Stimulated activated CD4-positive, alpha-beta T cell treated with anti-CD3 and anti-CD28 coated beads, Interleukin-15, amount 100 ng/mL, for 48 hours (primary cell): ENCODE measurements at places on chromosomes 1 and 21.

DNA sequence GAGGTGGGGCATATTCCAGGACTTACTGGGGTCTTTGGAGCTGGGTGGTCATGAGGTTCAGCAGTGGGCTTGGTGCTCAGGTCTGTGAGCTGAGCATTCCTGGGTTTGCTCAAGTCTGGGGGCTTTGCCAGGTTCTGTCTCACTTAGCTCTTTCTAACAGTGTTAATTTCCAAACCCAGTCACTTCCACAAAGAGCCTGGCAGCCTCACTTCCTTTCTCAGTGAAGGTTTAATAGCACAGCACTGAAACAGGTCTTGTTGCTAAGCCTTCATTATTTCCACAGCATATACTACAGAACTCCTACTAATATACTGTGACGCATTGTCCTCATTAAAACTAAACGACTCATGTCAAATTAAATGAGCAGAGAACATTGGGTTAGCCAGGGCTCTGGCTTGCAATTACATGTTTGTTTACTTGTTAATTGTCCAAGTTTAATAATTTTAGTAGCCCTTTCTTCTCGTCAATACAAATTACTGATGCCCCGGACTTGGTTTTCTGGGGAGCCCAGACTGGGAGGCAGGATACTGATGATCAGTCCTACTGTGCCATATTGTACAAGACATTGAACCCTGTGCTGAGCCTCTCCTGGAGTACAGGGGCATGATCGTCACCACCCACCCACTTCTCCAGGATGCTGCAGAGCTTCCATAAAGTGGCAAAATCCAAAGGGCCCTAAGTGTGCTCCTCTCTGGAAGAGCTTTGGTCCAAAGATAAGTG is 170.7 kb downstream of the IER5 start:
- DNase-seq = no peak

DNA sequence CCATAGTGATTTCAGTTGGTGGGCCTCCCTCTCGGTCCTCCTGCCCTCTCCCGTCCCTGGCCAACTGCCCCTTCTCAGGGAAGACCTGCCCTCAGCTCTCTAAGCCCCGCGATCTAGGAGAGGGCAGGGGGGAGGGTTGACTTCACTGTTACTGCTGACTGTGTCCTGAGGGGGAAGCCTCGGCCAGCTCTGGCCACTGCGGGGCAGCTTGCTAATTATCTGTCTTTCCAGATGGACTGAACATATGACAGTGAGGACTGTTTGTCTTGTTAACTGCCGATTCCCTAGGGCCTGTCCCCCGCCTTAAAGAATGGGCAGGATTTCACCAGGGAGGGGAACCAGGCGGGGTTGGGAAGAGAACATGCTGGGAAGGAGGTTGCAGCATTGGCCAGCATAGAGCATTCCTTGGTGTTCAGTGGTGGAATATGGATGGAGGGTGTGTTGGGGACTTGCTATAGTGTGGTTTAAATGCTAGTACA is 22.9 kb downstream of the NIPAL3 start:
- DNase-seq = no peak

DNA sequence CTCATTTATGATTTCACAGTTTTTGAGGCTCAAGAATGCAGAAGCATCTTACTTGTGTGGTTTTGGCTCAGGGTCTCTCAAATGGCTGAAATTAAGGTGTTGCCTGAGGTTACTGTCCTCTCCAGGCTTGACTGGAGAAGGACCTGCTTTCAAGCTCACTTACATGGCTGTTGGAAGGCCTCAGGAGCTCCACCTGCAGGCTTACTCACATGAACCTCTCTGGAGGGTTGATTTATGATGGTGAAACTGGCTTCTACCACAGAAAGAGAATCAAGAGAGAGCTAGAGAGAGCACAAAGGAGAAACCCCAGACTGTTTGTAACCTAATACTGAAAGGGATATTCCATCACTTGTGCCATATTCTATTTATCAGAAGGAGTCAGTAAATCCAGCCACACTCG is 6.2 kb upstream of the KCNK2 start:
- DNase-seq = no peak

DNA sequence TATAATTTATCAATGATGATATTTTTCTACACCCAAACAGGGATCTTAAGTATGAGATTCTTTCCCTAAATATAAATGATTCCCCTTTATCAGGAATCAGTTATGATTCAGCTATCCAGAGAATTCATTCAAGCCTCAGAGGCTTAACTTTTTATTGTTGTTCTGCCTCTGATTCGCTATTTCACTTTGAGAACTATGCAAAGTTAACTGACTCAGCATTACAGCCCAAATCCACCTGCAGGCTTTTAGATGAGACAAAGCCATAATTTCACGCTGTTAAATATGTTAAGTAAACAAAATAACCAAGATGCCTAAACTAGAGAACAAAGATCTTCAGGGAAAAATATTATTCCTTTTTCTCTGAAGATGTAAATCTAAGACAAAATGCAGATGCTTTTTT is 8.5 kb downstream of the SCYL3 start:
- DNase-seq = no peak

GRCh38 chr1:51814513-51814912 is 64.0 kb downstream of the NRDC start:
- no peak for DNase-seq

DNA sequence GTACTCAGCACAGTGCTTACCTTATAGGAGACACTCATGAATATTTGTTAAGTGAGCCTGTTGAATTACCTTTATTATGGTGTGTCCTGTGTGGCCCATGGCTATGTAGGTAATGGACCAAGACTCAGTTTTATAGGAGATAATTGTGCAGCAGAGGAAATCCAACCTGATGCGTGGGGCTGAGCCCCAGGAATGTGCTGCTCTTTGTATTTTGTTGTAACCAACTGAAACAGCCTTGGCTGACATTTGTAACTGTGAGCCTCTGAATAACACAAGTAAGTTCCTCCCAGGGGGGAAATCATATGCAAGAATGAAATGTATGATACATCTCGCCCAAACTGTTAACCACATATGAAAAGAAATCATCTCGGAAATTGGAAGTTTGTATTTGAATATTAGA is 364.2 kb upstream of the ZP4 start:
- no peak for DNase-seq

- DNase-seq = no peak
Measured at GRCh38 chr1:224357626-224358124, 996 bp downstream of the CNIH4 start.

DNA sequence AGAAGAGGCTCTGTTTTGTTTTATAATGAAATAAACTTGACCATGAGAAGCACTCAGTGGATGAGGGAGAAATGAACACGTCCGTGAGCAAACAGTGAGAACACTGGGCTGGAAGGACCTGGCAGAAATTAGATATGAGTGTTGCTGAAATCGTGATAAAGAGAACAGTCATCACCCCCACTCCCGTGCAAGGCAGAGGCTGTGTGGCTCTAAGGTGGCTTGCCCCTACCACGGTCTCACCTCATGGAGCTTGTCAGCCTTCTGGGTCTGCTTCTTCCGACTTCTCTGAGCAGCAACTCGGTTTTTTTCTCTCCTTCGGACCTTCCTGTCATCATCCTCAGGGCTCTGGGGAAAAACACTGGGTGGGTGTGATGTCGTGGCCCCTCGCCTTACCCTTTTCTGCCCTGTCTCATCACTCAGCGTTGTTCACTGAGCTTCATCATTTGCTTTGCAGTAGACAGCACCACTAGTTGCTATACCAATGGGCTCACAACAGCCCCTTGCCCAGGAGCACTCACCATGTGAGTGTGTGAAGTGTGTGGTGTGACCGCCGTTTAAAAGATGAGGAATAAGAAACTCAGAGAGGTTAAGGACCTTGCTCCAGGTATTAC is 2.8 kb downstream of the BATF3 start:
- DNase-seq = no peak

DNA sequence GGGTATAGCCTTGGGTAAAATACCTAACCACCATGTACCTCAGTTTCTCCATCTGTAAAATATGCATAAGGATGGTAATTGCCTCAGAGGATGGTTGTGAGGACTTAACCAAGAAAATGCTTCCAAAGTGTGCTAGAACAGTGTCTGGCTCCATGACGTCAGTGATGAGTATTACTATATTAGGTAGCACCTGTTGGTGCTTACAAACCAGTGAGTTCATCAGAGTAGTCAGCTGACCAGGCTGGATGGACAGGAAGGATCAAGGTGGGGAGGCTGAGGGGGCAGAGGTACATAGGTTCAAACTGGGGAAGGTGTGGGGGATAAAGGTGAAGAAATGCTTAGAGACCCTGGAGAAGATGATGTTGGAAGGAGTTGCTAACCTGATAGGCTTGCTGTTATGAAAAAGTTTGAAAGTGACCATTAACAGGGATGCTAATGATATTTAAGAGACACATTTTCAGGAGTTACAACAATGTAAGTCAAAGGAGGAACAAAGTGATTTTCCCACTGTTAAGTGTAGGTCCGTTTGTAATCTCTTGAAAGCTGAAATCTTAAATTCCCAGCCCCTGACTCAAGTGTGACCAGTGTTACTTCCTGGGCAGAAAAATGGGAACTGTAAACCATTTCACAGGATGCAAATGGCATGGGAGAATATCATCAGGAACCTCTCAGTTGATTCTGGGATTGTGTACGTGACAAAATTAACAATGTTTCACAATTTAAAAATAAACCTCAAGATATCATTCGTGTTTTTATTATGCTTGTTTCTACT is 4.4 kb downstream of the NTPCR start:
- no peak for DNase-seq

DNA sequence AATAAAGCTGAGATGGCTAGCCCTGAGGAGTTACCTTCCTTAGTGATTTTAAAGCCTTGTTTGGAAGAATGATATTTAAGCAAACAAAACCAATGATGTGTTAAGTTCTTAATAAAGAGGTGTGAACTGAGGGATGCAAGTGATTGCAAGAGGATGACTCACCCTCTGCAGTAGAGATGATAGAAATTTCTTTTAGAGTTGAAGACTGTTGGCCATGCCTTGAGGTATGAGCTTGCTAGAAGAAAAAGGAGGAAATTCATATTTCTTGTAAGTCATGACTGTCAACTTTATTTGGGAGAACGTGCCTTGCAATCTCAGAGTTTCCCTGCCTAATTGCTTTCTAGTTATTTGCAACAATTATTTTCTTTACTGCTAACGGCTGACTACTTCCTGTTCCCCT is 94.7 kb downstream of the PLA2G4A start:
- no peak for DNase-seq

DNA sequence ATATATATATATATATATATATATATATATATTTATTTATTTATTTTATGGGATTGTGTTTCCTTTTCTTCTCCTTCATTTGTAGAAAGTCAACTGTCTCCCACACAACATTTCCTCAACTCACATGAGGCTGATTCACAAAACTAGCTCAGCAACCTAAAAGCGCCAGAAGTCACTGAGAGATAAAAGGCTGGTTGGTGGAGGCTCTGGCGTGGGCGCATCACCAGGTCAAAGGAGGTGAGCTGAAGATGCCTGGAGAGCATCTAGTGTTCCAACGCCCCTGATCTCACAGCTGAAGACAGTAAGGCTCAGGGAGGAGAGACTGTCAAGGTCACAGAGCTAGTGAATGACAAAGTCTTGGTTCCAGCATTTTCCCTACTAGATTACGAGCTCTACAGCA is 78.0 kb downstream of the HLCS start:
- no peak for DNase-seq

GRCh38 chr1:19894218-19894617 is 12.0 kb downstream of the OTUD3 start:
- no peak for DNase-seq

GRCh38 chr1:3978196-3978989 is 78.3 kb upstream of the C1orf174 start:
- no peak for DNase-seq

- DNase-seq = no peak
Measured at GRCh38 chr1:165641231-165641987, 10.4 kb downstream of the MGST3 start.

GRCh38 chr1:95021805-95022643 is 50.7 kb downstream of the ALG14 start:
- no peak for DNase-seq

DNA sequence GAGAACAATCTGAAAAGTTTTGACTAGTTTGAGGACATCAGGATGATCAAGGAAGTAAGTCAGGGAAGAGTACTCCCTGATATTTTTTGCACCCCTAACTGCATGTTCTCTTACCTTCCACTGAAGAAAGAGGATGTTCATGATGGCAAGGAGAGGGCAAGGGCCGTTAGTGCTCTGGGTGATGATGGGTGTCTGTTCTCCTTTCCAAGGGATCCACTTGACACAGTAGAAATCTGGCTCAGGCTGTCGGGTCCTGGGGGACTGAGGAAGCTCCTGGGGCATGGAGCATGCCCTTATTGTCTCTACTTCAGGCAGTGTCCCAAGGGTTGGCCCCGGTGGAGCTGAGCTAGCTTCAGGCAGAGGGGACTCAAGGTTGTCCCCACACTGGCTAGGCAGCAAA is 4.7 kb downstream of the MINDY1 start:
- DNase-seq = no peak

GRCh38 chr21:46553993-46554392 is 50.9 kb downstream of the S100B start:
- DNase-seq = no peak

DNA sequence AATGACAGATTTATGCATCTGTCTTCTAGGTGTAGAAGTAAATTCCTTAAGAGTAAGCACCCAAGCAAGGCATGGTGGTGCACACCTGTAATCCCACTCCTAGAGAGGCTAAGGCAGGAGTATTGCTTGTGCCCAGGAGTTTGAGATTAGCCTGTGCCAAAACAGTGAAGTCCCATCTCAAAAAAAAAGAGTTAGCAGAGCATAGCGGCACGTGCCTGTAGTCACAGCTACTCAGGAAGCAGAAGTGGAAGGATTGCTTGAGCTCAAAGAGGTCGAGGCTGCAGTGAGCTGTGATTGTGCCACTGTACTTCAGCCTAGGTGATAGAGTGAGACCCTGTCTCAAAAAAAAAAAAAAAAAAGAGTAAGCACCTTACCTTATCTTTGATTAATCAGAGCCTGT is 15.1 kb upstream of the TIPRL start:
- DNase-seq = no peak

GRCh38 chr1:205354259-205355074 is 2.3 kb downstream of the KLHDC8A start:
- DNase-seq = no peak

DNA sequence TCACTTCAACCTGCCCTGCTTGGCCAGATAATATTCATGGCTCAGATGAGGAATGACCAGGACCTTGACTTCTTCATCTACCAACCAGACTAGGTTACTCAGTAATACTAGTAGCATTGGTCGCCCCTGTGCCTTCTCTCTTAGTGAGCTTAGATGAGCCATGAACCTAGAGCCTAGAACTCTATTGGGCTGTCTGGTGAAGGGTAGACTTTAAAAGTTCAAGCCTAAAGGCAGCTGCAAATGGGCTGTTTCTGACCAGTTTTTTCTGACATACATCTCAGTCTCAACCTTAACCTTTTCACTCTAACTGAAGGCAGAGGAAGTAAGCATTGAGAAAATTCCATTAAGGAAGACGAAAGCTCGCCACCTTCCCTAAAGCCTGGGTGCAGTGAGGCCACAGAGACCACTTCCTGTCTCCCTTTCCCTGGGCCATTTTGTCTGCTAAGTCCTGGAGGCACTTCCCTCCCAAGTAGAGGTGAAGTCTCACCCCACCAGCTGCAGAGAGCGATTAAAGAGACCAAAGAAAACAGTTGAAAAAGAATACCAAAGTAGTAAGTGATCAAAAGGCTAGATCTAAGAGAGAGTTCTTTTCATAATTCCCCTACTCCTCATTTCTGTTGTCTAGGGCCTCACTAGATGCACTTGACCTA is 53.3 kb downstream of the MTR start:
- DNase-seq = no peak
